Daoy (cell line): ENCODE measurements at places on chromosomes 13 and 19. TPM values are rescaled to one million over a fixed set of nuclear protein-coding genes. Genes with fewer than 3 reads are reported as not detected.

- peak; percentile 61 for DNase-seq
These were observed 1.7 kb upstream of the PCDH17 start for GRCh38 chr13:57629821-57630235.

GRCh38 chr13:29847501-29847983, 2.9 kb downstream of the UBL3 start:
- peak; percentile 45 for DNase-seq

DNA sequence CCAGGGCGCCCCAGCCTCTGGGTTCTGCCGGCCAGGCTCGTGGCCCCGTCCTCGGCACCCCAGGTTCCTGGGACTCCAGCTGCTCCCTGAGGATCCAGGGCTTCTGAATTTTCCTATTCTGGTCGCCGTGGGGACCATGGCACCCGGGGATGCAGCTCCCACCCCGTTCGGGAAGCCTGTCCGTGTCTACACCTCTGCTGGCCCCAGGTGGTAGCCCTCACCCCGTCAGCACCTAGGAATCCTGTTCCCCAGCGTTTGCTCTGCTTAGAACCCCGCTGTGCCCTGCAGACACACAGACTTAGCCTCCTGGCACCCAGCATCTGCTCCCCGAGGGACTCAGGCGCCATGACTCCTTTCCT, 960 bp downstream of the PPFIA3 start:
- no peak for DNase-seq

DNA sequence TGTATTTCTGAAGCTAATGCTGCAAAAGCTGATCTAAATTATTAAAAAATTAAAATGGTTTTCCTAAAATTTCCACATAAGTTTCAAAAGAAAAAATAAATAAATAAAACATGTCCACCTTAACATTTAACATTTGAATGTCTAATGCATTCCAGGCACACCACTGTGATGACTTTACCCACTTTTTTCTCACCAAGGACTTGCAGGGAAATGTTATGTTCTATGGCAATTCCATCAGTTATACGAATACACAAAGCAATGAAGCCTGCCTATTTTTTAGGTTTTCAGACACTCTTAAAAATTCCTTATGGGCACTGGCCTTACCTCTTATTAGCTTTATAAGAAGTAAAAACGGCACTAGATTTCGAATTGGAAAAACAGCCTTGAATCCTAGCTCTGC, 10.2 kb downstream of the TSC22D1 start:
- DNase-seq, result no peak

GRCh38 chr19:7698583-7698982, 3.3 kb downstream of the FCER2 start:
- DNase-seq, result no peak

GRCh38 chr13:107025991-107026390, 458.1 kb upstream of the ARGLU1 start:
- no peak for DNase-seq

DNA sequence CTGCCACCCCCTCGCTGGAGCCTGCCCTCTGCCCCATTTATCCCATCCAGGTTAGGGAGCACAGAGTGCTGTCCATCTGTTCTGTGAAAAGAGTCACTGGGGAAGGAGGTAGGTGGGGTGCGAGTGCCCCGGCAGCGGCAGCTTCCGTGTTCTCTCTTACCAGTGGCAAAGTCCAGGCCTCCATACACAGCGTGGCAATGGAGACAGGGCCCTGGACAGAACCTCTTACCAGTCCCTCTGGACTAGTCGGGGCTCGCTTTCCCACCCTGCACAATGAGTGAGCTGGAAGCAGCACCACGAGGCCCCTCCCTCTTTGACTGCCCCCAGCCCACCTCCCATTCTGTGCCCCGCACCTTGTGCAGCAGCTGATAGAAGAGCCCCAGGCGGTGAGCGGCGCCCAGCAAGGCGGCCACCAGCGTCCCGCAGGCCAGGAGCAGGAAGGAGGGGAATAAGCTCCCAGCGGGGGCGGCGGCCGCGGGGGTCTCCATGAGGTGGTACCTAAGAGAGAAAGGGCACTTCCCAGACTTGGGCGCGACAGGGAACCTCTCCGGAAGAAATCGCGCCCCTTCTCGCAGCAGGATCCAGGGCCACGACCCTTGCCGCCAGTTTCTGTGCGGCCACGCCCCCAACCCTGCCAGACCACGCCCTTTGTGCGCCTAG, 17.5 kb downstream of the SYDE1 start:
- DNase-seq, result no peak

Gene CCL25
- not detected in 2 replicates for total RNA-seq

Gene RASGRP4
- not detected in 2 replicates for total RNA-seq

Gene SPACA4
- total RNA-seq, result not detected in 2 replicates

Gene PSG7
- not detected in 2 replicates for total RNA-seq

Gene MISP
- total RNA-seq, result 1.5 and 2.0 TPM in 2 replicates
